ENCODE measurements at places on chromosomes 2 and 18. TPM values are rescaled to one million over a fixed set of nuclear protein-coding genes. Genes with fewer than 3 reads are reported as not detected.

Gene PLA2R1
- 7.5 TPM for total RNA-seq

Gene SF3B6
- 180 TPM for total RNA-seq

Gene ESPNL
- total RNA-seq, result not detected

Gene REEP1
- not detected for total RNA-seq

Gene RESP18
- total RNA-seq, result not detected

Gene FAM228A
- total RNA-seq, result not detected

Gene COL5A2
- 7.4 TPM for total RNA-seq

Gene SIX2
- total RNA-seq, result 1.2 TPM

- DNase-seq, result no peak
Observed at GRCh38 chr18:43572163-43572562, 294.9 kb upstream of the SYT4 start.

DNA sequence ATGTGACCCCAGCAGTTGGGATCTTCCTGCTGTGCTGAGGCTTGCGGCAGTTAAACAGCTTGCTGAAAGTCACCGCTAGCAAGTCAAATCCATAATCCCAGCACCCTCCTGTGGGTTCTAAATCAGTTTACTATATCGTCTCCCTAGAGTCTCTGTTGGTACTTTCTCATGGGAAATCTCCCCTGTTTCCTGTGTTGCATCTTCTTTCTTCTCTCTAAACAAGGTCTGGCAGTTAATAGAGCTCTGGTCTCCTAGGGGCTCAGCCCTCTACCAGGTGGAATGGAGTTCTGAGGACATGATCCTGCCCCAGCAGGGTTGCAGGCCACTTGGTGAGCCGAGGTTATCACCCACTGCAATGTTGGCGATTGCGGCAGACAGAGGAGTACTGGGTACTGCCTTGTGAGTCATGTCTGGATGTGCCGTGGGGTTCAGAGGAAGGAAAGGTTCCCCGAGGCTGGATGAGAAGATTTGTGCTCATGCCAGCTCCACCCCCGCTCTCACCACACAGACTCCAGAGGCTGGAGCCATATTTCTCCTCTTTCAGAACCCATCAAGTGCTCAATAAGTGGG is 59.4 kb upstream of the SIX2 start:
- DNase-seq, result peak; percentile 80

GRCh38 chr2:128564551-128564950 is 245.9 kb upstream of the HS6ST1 start:
- no peak for DNase-seq

- no peak for DNase-seq
Observed at GRCh38 chr2:156489750-156490465, 53.7 kb downstream of the GPD2 start.

GRCh38 chr2:106991866-106992265 is 105.9 kb upstream of the ST6GAL2 start:
- DNase-seq, result no peak

GRCh38 chr2:213199871-213200270 is 48.5 kb upstream of the IKZF2 start:
- peak; percentile 26 for DNase-seq

DNA sequence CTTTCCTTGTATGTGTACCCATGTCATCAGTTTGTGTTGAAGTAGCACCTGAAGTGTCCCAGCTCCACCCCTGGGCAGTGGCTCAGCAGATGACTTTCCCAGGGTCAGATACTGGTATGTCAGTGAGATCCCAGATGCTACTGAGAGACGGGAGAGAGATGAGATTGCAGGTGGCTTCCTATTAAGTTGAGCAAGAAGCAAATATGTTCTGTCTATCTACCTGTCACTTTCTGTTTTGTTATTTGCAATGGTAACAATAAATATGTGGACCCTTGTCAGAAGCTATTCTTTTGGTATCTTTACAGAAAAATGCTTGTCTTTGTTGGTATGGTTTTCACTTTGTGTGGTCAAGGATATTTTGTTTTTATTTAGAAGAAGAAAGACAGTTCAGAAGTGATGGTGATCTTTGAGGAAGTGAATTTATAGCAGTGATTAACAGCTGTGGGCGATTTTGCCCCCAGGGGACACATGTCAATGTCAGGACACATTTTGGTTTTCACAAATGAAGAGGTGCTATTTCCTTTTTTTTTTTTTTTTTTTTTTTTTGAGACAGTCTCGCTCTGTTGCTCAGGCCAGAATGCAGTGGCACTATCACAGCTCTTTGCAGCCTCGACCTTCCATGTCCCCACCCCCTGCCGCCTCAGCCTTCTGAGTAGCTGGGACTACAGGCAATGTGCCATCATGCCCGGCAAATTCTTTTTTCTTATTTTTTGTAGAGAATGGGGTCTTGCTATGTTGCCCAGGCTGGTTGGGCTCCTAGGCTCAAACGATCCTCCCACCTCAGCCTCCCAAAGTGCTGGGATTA is 21.4 kb downstream of the MGAT5 start:
- no peak for DNase-seq

- no peak for DNase-seq
Observed at GRCh38 chr2:64666810-64667438, 13.2 kb upstream of the SERTAD2 start.

- no peak for DNase-seq
Observed at GRCh38 chr2:120857422-120857821, 121.8 kb downstream of the GLI2 start.

DNA sequence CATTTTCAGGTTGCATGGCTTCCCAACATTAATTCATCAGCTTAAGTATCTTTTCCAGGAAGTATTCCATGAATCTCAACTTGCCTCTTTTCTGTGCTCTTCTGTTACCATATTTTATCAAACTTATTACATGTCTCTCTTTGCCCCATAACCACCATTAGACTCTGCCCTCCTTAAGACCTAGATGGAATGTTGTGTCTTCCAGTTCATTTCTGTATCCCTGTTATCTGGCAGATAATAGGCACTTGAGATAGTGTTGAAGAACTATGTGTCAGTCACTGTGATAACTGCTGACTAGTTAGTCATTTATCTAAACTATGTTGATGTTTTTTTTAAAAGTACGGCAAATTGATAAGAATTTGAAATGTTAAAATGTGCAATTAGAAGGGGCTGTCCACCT is 41.8 kb downstream of the GLS start:
- DNase-seq, result no peak

DNA sequence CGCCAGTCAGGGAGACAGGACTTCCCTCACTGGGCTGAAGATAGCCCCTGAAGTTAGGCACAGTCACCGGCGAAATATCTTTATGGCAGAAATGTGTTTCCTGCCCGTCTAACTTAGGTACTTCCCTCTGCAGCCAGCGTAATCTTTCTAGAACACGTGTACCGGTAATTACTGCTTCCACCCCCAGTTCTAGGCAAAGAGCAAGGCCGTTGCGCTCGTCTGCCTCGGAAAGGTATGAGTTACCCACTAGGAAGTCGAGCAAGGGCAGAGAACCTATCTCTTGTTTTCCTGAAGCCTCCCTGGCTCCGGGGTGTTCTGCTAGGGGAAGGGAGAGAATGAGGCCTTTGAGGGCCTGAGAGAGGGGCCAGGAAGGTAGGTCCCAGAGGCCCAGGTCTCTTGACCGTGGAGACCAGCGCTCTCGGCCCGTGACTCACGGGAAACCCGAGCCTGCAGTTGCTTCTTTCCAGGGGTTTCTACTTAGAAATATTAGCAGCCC is 70.0 kb downstream of the TWSG1 start:
- DNase-seq, result no peak

DNA sequence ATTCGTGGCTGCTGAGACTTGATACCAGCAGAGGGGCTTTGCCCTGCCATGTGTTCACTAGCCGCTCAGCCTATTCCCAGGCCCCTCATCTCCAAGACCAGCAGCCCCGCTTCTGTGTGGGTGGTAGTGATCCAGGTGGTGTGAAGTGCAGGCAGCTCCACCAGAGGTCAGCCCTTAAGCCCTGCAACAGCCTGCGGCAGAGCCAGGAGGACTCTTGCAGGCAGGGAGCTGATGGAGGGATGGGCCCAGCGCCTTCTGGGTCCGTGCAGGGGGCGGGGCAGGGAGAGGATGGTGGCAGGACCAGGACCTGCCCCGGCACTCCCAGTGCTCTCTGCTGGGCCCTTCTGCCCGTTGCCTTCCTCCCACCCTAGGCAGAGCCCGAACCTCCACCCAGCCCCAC is 162.0 kb downstream of the SH3BP4 start:
- no peak for DNase-seq

GRCh38 chr18:59918320-59918755 is 18.5 kb downstream of the PMAIP1 start:
- DNase-seq, result peak; percentile 82

- peak; percentile 40 for DNase-seq
Observed at GRCh38 chr2:109637749-109638570, 23.8 kb downstream of the SOWAHC start.

- DNase-seq, result no peak
Observed at GRCh38 chr18:59429608-59430007, 70.5 kb upstream of the LMAN1 start.

DNA sequence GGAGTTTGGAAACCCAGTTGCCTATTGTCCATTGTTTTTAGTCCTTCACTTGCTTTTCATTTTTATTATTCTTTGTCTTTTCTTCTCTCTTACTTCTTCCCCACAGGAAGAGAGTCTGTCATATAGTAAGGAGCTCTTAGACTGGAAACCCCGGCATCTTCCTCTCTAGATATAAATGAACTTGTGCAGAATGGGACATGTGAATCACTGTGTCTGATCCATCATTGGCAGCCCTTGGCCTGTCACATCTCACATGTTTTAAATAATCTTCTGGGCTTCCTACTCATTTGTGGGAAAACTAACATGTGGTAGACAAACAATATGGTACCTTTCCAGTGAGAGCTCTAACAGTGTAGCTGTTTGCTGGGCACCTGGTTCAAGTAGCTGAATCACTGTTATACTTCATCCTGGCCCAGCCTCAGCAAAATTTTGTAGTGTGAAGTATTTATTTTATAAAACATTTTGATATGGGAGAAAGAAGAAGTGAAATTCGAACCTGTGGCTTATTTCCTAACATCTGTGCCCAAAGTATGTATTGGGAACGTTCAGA is 112.8 kb downstream of the PHLPP1 start:
- DNase-seq, result no peak

GRCh38 chr2:224892574-224893204 is 149.6 kb downstream of the DOCK10 start:
- DNase-seq, result no peak

GRCh38 chr18:26697186-26697884 is 149.0 kb upstream of the KCTD1 start:
- DNase-seq, result no peak

DNA sequence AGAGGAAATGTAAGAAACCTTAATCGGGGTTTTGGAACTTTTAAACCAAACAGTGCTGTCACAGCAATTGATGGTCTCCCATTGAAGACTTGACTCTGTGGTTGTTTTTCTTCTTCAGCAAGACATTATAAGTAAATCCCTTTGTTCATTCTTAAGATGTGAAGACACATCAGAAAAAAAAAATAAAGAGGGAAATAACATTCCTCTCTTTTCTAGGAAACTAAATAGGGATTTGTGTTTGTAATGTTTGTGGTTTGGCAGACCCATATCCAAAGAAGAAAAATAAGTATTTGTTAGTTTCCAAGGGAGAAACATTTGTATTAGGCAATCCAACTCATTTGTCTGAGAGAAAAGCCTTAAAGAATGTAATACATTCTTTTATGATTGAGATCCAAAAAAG is 359.9 kb downstream of the DSC3 start:
- DNase-seq, result no peak

DNA sequence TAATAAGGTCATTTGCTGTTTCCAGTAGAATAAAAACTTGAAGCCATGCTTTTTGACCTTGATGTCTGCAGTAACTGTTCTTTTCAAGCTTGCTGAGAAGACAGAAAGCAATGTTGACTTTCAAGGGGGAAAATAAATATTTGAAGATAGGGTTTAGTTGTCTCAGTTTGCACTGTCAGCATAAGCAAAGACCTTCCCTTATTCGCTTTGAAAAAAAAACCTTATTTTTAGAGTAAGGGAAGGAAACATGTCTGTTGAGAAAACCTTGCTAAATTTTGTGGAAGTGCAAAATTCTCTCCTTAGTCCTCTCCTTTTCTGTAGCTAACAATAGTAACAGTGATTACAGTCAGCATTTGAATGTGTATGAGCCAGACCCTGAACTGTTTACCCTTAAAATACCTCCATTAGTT is 43.1 kb downstream of the MAP4K4 start:
- DNase-seq, result no peak

- DNase-seq, result no peak
Observed at GRCh38 chr18:51168960-51169662, 28.4 kb downstream of the MEX3C start.

DNA sequence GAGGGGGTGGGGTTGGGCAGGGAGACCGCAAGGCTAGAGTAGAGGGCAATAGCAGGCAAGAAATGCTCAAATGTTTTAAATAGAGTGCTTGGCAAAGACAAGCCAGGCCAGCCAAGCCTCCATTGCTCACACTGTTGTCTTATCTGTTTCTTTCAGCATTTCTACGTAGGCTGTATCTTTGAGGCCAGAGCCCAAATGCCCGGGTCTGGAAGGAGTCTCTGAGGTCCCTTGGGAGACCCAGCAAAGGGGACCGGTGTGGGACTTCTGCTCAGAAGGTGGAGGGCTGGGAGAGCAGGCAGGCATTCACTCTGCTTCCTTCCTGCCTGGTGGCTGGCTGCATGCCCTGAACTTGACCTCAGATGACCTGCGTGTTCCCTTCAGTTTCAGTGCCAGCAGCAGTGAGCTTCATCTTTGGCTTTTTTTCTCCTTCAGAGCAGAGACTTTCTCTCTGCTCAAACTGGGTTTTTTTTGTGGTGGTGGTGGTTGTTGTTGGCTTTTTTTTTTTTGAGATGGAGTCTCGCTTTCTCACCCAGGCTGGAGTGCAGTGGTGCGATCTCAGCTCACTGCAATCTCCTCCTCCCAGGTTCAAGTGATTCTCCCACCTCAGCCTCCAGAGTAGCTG is 13.7 kb upstream of the TET3 start:
- DNase-seq, result no peak

- no peak for DNase-seq
Observed at GRCh38 chr18:32582455-32582854, 111.8 kb upstream of the GAREM1 start.

GRCh38 chr2:8174641-8175257 is 507.1 kb upstream of the ID2 start:
- peak; percentile 9 for DNase-seq

DNA sequence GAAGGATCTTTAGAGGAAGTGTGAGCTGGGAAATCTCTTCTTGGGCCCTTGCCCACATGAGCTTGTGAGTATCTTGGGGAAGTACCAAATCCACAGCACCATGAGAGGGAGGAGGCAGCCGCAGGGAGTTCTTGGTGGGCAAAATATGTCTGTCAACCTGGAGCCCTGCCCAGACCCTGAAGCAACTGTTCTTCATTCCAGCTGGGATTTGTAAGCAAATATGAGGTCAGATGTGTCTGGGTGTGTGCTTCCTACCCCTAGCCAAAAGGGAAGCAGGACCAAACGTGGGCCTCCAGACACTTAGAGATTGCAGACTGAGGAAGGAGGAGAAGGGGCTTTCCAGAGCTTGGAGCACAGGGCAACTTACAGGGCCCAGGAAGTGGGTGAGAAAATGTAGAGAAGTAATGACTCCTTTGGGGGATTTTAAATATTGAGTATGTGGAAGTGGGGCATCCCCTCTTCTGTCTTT is 41.9 kb downstream of the TMEM247 start:
- peak; percentile 38 for DNase-seq

- no peak for DNase-seq
Observed at GRCh38 chr2:9498210-9498609, 23.9 kb downstream of the IAH1 start.
